ENCODE measurements at places on chromosomes 4 and X. TPM values are rescaled to one million over a fixed set of nuclear protein-coding genes. Genes with fewer than 3 reads are reported as not detected.

DNA sequence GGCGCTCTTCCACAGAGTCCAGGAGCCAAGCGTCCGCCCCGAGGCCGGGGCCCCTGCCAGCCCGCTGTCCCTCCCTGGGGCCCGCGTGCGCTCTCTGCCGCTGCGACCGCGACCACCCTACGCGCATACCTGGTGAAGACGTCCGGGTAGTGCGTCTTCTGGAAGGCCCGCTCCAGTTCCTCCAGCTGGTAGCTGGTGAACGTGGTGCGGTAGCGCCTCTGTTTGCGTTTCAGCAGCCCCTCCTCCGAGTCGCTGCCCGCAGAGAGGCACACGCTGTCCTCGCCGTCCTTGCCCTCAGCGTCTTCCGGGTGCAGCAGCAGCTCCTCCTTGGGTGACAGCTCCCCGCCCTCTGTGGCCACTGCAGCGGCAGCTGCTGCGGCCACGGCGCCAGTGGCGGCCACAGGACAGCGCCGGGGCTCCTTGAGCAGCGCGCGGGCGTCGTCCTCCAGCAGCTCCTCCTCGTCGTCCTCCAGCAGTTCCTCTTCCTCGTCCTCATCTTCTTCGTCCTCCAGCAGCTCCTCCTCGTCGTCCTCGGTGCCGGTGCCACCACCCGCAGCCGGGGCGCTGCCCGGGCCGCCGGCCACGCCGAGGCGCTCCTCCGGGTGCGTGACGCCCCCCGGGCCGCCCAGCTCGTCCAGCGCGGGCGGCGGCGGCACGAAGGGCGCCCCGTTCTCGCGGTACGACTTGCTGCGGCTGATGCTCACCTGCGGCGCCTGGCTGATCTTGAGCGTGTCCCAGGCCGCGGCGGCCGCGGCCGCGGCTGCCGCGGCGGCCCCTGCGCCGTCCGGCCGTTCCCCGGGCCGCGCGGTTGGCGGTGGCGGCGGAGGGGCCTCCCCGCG is 2.8 kb downstream of the ARX start:
- DNase-seq: no peak

- no peak for DNase-seq
Measured at GRCh38 chr4:104279744-104280143, 214.9 kb downstream of the CXXC4 start.

Gene CDKL2
- total RNA-seq: not detected

- DNase-seq: no peak
Measured at GRCh38 chr4:70927502-70928137, 25.5 kb downstream of the MOB1B start.

DNA sequence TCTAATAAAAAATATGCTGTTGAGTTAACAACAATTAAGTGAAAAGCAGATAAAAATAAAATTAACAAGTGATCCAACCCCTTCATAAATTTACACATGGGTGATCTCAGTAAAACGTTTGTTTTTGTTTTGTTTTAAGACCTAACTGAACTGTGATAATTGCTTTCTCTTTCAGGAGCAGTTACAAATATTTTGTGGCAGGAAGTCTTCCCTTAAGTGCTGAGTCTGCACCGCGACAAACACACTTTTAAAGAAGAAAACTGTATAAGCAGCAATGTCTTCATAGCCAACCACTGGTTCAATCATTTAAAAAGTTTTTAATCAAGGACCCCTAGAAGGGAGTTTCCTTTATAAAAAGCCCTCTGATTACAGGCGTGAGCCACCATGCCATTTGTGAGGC is 53.7 kb upstream of the NFKB1 start:
- no peak for DNase-seq

DNA sequence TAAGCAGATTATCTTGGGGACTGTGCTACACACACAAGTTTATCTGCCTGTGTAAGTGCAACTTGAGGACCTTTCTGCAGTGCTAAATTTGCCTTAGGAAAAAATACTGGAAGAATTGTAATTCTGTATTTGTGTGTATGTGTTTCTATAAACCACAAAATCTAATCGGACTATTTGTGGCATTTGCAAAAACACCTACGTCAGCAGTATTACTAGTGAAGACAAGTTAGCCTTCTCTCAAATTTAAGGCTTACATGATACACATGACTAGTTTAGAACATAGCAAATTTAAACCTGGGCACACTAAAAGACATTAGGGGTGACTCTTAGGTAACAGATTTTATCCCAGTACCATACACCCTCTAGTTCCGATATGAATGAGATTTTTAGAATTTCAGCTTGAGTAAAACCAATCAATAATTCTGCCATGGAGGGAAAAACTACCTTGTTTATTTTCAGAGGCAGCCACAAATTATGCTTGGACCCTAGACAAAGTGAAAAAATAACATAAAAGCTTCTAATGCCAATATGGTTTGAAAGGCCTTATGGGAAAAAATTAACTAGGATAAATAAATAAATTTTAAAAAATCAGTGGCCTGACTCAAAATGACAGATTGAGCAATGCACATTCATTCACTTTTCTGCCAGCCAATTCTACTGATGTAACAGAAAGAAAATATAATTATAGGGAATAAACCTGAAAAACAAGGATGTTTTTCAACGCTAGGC is 176.4 kb downstream of the SNCA start:
- no peak for DNase-seq

GRCh38 chrX:155864655-155865054 is 16.5 kb upstream of the VAMP7 start:
- DNase-seq: peak; percentile 6

Data from G401 (cell line).